ENCODE measurements at places on chromosomes 3 and 15.

DNA sequence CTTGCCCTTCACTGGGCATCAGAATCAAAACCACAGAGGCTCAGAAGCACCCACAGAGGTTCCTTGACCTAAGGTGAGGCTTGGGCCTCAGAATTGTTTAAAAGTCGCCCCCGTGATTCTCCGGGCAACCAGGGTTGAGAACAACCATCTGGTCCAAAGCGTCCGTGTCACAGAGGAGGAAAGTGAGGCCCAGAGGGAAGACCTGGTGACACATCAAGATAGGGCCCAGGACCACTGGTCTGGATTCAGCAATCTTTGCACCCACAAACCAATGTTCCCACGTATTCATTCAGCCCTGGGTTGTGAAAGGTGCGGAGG is 272.6 kb downstream of the UACA start:
- no peak for DNase-seq

DNA sequence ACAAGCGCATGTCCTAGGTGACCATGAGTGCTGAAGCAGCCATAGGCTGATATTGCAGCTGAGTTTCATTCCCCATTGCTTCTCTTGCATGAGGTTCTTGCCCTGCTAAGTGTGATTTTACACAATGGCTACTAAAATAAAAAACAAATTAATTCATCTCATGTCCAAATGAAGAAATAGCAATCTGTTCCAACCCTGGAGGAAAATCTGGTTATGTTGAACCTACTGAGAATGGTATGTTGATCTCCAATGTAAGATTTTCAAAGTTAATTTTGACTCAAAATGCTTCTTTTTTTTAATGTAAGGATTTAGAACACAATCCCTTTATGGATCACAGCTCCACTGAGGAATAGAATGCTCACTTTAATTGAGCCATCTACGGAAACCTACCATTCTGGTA is 254.2 kb upstream of the CRBN start:
- no peak for DNase-seq

GRCh38 chr15:67394873-67395639 is 125.9 kb upstream of the C15orf61 start:
- peak; percentile 39 for DNase-seq

DNA sequence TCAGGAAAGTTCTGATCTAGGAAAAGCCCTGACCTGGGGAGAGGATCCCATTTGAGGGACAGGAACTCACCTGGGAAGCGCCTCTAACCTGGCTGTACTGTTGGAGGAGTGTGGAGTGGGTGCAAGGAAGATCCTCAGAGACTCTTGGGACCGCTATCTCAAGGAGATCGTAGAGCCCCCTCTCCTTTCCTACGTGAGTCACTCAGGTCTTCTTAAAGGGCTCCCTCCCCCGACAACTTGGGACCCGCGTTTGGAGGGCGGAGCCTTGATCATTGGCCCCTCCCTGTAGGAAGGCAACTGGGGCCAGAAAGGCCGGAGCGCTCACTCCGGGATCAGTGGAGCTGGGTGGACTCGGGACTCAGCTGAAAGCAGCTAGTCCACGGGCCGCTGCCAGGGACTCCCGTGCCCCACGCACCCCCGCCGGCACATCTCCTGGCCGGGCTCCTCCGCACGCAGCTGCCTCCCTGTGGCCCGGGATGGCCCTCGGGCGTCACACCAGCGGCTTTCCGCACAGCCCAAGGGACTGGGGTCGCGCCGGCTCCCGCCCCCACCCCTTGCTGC is 520 bp downstream of the SLC26A6 start:
- peak; percentile 39 for DNase-seq

DNA sequence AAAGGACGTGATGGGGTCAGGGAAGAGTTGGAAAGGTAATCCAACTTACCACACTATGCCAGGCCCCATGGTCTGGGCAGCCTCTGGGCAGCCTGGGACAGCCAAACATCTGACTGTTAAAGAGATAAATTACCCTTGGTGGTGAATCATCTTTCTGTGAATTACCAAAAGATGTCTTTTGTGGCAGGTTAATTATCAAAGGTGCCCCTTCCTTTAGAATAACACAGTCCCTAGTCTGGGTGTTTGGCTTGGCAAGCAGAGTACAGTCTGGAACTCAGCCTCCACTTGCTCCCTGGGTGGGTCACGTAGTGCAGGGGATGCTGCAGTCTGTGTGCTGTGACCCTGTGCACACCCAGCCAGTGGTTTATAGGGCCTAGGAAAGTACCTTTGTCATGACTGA is 113.1 kb downstream of the ZNF621 start:
- no peak for DNase-seq

- DNase-seq, result no peak
Observed at GRCh38 chr3:177179281-177180067, 17.8 kb downstream of the TBL1XR1 start.

- DNase-seq, result no peak
Observed at GRCh38 chr3:41523897-41524296, 324.6 kb downstream of the CTNNB1 start.

DNA sequence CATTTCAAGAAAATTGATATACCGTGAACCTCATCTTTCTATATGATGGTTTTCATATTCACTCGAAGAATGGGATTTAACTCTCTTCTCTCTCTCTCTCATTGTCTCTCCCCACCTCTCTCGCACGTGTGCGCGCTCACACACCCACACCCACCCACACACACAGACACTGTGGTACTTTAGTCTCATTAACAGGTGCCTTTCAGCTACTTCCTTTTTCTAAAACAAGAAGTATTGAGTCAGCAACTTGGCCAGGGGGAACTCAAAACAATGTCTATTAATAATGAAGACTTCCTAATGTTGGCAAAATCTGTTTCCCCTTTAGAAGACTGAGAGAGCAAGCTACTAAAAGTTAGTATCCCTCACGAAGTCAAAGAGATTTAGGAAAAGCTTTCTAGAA is 150.7 kb downstream of the TMCO5A start:
- no peak for DNase-seq

DNA sequence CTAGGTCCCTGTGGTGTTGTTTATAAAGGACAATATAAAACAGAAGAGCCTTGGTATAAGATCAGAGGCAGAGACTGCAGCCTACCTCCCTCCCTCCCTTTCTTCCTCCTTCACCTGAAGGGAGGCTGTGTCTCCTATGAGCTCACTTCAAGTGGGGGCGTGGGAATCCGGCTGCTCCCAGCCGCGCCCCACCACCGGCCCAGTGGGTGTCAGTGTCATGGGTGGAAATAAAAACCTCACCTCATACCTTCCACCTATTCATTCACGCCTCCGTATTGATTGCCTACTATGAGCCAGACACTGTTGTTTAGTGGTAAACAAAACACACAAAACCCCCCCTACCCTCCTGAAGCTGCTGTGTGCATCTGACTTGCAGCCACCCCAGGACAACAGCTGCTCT is 181.9 kb downstream of the PDZRN3 start:
- no peak for DNase-seq

DNA sequence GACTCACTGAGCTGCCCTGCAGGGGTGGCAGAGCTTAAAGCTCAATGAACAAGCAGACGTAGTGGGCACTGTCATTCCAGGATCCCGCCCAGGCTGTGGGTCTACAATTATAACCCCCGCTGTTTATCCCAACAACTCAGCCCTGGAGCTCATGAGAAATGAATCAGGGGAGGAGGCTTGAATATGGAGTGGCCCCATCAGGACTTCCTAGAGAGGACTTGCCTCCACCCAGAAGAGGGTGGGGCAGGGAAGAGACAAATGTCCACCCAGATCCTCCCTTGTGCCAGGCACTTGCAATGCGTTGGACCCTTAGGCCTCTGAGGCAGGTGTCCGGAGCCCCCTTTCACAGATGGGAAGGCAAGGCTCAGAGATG is 33.0 kb downstream of the SLC6A20 start:
- DNase-seq, result no peak

DNA sequence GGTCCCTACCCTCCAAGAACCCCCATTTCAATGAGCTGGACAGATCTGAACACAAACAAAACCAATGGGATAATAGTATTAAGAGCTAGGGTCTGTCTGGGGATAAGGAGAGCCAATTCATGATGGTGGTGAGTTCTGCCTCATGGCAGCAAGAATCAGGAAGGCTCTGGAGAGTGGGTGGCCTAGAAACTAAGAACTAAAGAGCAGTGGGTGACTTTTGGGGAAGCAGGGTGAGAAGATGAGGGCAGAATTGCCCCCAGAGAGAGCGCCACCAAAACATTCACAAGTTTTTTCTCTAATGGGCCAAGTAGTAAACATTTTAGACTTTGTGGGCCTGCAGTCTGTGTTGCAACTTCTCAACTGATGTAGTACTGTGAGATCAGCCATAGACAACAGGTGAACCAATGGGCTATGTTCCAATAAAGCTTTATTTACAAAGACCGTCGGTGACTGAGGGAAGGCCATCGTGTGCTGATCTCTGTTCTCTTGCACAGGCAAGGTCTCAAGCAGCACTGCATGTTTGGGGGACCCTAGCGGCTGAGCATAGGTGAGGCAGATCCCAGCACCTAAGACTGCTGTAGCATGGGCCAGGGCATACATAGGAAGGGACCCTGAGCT is 225.5 kb upstream of the ST8SIA2 start:
- DNase-seq, result no peak

GRCh38 chr3:71466483-71466882 is 117.0 kb downstream of the FOXP1 start:
- DNase-seq, result no peak

DNA sequence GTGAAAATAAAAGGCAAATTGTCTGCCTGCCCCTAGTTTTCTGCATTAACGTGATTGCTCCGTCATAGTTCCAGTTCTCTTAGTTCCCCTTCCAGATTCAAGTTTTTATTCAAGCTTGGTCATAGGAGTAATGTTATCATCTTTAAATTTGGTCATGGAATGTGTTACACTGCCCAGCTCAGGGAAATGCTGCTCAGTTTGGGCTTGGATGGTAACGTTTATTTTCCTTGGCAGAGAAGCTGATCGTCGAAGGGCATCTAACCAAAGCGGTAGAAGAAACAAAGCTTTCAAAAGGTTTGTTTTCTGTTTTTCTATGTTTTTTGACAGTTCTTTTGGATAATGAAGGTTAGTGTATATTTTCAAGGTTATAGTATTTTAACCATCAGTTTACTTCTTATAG is 118.4 kb upstream of the FLNB start:
- no peak for DNase-seq

DNA sequence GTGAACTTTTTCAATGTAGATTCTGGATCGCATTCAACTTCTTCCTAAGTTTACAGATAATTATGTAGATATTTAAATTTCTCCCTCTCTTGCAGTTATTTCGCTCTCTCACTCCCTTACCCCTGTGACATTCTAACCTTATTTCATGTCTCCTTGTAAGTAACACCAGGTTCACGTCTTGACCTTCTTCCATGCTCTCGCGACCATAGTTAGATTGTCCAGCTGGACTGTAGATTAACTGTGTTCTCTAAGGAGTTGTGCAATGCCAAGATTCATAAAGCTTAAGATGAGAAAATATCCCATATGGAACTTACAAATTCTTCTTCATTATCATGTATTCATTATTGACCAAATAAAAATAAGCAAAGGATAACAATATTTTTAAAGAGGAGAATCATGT is 430.5 kb downstream of the GABRG3 start:
- DNase-seq, result no peak

- DNase-seq, result no peak
Observed at GRCh38 chr3:165903885-165904630, 66.8 kb upstream of the BCHE start.

DNA sequence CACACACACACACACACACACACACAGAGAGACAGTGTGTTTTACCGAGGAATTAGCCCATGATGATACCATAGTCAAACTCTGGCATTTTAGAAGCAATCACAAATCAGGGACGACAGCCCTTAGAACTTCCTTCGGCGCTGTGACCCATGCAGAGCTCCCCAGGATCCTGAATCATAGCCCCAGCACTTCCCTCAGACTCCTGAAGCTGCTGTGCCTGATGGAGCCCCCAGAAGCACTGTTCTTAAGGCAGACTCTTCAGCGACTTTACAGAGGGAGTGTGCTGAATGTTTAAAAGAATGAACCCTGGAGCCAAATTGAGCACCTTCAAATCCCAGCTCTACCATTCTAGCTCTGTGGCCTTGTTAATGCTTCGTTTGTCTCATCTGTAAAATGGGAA is 89.3 kb upstream of the LIPC start:
- DNase-seq, result no peak

DNA sequence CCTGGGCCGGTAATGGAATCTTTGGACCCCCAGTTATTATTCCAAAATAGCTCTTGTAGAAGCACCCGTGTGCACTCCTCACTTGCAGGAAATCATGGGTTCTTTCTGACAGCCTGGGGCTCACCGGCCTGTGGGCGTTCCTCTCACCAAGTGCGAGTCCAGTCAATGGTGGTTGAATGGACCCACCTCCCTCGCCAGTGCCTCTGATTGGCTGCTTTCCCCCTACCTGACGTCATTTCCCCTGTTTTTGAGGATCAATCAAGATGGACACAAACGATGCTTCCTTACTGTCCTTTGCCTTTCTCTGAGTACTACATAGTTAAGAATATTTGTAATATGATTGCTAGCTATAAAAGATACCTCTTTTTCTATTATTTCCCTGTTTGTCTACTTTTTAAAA is 18.1 kb downstream of the MOBP start:
- DNase-seq, result no peak

Measured in DMS53 (cell line).